Transverse colon (tissue), 4 donors: ENCODE measurements at places on chromosomes 16 and 17. TPM values are rescaled to one million over a fixed set of nuclear protein-coding genes. Genes with fewer than 3 reads are reported as not detected.

DNA sequence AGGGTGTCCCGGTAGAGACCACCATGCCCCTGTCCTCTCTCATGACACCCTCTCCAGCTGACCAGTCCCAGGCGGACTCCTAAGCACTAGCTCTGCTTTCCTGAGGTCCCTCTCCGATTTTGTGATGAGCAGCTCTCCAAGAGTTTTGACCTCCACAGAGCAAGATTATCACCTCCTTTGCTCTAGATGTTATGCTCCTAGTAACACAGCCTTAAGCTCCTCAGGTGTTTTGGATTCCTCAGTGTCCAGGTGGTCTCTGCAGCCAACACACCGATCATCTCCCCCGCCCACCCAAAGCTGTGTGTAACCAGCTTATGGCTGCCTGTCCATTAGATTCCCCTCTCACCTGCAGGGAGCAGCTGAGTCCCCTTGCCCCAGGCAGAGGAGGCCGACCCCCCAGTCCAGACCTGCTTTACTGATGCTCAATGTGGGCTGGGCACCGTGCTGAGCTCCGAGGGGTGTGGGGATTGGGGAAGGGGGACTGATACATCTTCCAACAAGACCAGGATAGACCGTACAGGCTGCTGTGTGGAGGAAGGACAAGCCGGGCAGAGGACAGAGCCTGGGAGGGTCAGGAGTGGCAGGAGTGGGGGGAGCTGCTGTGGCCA, 2.3 kb downstream of the TRPV3 start:
- no peak for DNase-seq

Gene ST6GALNAC2
- 1.4 TPM for total RNA-seq

Gene SMIM36
- not detected for total RNA-seq

DNA sequence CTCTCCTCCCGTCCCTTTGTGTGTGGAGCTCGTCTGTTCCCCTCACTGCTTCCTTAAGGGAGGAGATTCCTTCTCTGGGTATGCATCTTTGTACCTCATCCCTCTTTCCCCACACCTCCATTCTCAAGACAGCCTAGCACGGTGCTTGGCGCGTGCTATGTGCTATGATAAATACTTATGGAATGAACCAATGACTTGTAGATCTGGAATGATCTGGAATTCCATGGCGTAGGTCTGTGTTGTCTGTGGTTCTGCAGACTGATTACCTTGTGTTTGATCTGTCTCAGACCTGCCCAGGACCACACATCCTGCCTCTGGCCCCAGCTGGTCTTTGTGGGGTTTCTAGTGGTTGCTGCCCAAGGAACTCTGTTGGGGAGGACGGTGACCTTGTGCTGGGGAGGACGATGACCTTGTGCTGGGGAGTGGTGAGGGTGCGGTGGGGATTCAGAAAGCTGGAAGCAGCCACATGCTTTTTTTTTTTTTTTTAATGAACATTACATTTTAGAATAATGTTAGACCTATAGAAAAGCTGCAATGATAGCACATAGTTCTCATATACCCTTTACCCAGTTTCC, 33.5 kb upstream of the ETV4 start:
- DNase-seq = no peak

Gene SLC13A2
- total RNA-seq = 50.3 TPM

Gene KRTAP2-3
- total RNA-seq = not detected

DNA sequence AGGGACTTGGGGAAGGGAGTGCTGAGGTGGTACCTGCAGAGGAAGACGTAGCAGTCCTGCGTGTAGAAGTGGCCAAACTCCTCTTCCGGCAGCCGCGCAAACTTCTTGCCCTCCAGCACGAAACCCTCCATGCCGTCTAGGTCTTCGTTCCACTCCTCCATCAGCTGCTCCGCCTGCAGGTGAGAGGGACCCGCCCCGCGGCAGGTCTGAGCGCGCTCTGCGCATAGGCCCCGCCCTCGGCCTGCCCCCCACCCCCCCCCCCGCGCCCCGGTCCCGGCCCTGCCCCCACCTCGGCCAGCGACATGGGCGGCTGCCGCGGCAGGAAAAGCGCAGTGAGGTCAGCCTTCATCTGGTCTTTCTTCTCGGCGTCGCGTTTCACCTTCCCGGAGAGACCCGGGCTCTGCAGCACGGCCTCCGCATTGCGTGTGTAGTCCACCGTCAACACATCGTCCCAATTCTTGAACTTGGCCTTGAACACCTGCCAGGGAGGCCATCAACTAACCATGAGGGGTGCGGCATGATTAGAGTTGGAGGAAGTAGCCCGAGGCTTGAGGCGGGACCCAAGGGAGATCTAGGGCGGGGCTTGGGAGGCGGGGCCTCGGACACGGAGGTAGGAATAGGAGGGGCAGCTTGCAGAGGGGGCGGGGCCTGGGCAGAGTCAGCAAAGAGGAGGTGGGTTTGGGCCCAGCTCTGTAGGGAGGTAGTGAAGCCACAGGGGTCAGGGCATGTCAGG, 11.5 kb downstream of the FLII start:
- peak; percentile 93 for DNase-seq

DNA sequence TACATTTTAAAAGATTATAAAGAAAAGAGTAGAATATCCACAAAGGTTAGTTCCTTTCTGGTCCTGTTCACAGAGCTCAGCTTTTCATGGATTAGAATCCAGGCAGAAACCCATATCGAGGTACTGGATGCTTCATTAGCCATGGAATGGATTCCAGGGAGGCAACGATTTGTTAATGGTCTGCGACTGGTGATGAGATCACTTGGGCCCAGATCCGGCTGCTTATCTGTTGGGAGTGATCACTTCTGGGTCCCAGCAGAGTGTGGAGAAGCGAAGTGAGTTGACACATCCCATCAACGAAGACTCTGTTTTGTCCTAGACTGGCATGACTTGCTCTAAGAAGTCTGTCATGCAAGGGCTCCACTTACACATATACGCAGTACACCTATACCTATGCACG, 165.8 kb downstream of the MAF start:
- no peak for DNase-seq

DNA sequence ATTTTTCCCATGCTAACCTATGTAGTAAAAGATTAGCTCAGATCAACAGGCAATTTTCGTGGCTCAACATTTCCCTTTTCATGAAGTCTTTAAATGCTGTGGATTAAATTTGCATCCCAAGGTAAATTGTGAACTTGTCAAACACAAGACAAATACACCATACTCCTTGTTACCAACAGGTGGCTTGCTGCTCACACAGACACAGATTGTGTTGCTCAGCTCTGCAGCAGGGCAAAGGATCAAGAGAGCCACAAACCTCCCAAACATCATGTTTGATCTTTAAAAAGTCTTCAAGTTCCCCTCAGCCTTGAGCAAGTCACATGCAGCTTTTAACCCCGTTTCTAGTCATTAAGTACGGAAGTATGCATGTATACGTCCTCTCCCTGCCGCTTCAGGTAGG, 119.6 kb upstream of the CNTNAP4 start:
- DNase-seq = no peak

GRCh38 chr17:47776330-47777197, 43.5 kb downstream of the TBX21 start:
- peak; percentile 19 for DNase-seq

- no peak for DNase-seq
These were observed at the start of gene RAC3 for GRCh38 chr17:82031303-82031884. Gene RAC3, plus strand, starts transcription at chr17:82031678. Its CDS starts 84 bp downstream, at chr17:82031762.

DNA sequence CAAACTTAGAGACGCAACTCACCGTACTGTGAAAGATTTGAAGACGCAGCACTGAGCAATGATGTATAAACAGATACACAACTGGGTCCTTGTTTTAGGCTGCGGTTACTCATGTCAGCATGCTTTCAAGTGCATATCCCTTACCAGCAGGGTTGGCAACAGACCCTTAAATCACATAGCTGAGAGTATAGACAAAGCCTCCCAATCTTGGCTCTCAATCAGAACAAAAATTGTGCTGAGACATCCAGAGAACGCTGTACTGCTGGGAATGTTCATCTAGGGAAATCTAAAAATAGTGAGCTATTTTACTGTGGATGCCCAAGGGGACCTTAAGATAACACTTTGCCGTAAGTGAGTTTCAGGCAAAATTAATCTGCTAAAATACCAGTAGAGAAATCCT, 84.4 kb upstream of the NUDT7 start:
- DNase-seq = no peak

Gene SF3B3
- total RNA-seq = 59.5 TPM

- peak; percentile 88 for DNase-seq
These were observed 17.4 kb downstream of the IRF8 start for GRCh38 chr16:85916141-85916890.

DNA sequence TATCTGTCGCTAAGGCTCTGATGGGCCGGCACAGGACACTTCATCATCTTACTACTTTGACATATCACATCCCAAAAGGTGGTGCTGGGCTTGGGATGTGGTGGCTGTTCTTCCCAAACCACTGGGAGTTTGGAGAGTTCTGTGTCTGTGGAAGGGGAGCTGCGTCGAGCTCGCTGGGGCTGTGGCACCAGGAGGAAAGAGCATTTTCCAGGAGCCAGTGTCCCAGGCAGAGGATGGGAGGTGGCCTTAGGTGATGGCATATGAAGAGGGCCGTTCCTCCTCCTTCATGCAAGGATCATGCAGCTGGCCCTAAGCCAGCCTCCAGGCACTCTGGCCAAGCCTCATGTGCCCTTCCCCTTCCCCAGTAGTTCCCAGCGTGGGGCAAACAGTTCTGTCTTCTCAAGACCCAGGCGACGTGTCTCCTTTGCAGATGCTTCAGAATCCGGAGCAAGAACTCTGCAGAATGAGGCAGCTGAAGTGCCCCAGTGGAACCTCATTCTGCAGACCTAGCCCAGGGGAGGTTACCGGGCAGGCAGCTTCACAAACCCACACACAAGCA, 89.4 kb upstream of the TNRC6C start:
- DNase-seq = no peak

DNA sequence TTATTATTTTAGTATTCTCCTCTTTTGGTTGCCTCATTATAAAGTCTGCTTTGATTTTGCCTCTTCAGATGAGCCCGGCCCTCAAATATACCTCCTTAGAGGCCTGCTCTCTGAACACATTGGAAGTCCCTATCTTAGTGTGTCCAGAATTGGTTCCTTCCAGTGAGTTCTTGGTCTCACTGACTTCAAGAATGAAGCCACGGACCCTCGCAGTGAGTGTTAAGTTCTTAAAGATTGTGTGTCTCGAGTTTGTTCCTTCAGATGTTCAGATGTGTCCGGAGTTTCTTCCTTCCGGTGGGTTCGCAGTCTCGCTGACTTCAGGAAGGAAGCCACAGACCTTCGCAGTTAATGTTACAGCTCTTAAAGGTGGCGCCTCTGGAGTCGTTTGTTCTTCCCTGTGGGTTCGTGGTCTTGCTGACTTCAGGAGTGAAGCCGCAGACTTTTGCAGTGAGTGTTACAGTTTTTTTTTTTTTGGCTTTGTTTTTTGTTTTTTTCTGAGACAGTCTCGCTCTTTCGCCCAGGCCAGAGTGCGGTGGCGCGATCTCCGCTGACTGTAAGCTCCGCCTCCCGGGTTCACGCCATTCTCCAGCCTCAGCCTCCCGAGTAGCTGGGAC, 45.8 kb upstream of the NOS2 start:
- no peak for DNase-seq

DNA sequence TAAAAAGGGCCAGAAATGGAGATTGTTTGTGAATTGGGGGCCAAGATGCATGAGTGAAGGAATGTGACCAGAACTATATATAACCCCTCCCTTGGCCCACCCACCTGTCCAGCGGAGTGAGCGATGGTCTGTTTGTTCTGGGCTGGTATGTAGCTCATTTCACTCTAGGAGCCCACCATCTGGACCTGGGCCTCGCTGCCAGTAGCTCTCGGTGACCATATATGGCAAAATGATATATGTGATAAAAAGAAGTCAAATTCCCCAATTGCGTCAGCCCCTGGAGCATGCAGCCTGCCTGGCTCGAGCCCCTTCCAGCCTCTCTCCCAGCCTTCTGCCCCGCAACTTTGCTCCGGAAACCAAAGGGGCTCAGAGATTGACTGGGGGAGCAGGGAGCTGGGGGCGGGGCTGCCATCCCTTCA, 47.3 kb downstream of the CCDC42 start:
- DNase-seq = no peak

GRCh38 chr16:17245776-17246175, 225.0 kb downstream of the XYLT1 start:
- DNase-seq = no peak

Gene SLC5A10
- total RNA-seq = not detected

Gene KRTAP2-1
- not detected for total RNA-seq

DNA sequence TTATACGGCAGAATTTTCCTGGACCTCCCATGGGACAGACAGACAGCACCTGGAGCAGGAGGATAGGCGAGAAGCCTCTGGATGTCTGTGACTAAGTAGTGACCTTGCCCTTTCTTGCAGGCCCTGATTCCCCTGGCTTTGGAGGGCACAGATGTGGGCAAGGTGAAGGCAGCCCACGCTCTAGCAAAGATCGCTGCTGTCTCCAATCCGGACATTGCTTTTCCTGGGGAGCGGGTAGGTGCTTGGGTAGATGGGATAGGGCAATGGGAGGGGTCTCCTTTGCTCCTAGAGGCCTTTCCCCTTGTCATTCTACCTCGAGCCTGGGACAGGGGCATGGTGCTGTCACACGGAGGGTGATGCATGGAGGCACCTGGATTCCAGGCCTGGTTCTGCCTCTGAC, 17.3 kb downstream of the SLC35G3 start:
- no peak for DNase-seq

GRCh38 chr17:1963250-1963649, 61.9 kb downstream of the RTN4RL1 start:
- DNase-seq = no peak

Gene C17orf100
- total RNA-seq = 1.4 TPM

- no peak for DNase-seq
These were observed 535.4 kb downstream of the CDH8 start for GRCh38 chr16:61500851-61501250.

- peak; percentile 56 for DNase-seq
These were observed 15.1 kb downstream of the NQO1 start for GRCh38 chr16:69711115-69711740.

- DNase-seq = no peak
These were observed 167.8 kb downstream of the SNX29 start for GRCh38 chr16:12144355-12144754.

DNA sequence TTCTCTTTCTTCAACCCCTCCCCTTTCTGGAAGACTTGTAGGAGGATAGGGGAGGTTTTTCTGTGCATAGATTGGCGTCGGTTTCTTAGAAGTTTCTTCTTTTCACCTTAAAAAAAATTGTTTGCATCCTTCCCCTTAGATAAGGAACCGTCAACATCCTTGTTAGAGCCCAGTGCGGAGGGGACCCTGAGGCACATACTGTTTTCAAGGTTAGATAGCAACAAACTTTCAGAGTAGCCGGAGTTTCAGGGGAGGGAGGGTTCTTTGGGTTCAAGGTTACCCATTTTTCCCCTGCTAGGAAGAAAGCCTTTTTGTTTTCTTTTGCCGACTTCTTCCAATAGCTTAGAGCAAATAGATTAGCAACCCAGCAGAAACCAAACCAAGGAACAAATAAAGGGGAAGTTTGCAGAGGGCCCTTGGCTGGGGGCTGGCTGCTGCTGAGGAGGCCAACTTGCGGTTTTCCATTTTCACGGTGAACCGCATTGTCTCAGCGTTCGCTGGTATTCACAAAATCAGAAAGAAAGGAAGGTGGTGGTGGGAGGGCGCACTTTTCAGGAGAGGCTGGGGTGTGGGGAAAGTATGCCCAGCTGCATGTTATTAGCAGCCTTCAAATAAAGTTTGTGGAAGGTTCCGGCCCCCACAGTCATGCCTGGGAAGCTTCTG, 28.8 kb downstream of the MSI2 start:
- peak; percentile 30 for DNase-seq
